ENCODE measurements at places on chromosomes 7 and 10.

- DNase-seq = no peak
Measured at GRCh38 chr7:127322351-127322750, 69.6 kb upstream of the GRM8 start.

GRCh38 chr7:2930310-2931033 is 86.4 kb upstream of the GNA12 start:
- DNase-seq = no peak

DNA sequence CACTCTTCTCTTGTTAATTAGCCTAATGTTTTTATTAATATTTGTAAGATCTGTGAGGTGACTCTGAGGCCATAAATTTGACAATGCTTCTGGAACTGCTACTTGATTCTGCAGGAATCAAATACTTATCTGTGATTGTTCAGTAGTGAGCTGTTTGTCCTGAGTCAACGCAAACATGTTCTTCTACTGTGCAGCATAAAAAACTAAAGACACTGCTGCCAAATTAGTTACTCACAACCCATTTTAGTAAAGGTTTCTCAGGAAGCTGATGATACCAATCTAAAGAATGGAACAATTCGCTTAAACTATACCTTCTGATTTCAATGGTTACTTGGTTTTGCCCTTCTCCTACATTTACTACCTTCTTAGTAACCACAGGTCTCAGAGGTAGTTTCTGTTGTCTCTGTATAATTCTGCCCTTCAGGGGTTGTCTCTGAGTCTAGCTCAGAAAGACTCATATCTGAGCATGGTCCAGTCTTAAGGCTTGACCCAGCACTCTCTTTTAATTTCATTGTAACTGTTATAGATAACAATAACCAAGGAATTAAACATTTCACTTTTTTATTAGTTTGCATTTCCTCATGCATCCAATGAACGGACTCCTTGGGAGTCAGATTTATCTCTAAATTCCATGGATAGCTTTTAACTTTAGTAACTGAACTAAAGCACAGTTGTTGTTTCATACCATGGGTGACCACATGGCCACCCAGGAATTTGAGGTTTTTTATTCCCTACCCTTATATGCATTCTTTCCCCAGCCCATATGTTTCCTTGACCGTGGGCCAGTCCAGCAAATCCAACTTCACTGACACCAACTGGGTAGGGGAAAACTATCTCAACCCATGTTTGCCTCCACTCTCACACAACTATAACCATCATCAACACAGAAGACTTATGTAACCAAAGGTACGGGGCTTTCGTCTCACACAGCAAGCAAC is 309.5 kb upstream of the TEX47 start:
- no peak for DNase-seq

DNA sequence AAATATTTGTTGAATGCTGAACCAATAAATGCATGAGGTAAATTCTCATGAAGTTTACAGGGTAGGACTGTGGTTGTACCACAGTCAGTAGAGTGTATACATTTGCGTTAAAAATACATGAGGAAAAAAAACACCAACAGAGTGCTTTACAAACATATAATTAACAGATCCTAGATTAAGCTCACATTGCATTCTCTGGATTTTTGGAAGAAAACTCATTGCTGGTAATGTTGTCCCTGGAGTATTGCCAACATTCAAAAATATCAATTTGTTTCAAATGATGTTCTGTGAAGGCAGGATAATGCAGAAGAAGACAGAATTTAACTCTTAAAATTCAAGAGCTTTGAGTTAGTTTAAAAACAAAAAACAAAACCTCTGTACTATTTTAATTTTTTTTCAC is 95.5 kb downstream of the MBL2 start:
- no peak for DNase-seq

Measured in stimulated activated CD4-positive, alpha-beta T cell treated with anti-CD3 and anti-CD28 coated beads, Interleukin-12 subunit alpha, Interleukin-12 subunit beta, amount 100 ng/mL, for 48 hours (primary cell).